ENCODE measurements at places on chromosomes 5 and 9.

DNA sequence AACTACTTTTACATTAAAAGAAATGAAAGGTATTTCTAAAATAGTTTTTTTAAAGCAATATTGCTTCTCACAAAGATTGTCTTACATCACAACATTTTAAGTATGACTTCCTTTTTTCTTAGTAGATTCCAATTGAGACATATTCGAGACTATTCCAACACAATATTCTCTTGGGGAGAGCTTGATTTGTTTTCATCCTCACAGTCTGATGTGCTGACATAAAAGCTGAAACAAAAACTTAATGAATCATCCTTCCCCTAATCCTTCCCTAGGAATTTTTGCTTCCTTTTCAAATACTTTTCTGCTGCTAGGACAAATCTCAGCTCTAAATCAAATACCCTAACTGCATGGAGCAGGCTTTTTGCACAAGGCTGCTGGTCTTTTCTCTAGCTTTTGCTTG is 245.8 kb upstream of the MAP3K1 start:
- DNase-seq = no peak

GRCh38 chr5:137997726-137998213 is 35.1 kb downstream of the FAM13B start:
- DNase-seq = peak; percentile 74

DNA sequence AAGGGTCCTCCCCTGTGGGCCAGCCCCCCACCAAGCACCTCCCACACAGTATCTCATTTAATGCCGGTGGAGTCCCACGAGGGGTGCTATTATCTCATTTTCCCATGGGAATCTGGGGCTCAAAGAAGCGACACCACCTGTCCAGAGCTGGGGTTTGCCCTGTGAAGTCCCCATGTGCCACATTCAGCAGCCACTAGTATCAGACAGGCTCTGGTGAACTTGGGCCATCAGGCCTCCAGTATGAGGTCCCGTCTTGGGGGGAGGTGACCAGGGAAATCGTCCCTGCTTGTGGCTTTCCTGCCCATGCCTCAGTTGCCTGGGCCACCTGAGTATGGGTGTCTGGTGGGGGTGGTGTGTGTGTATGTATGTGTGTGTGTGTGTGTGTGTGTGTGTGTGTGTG is 222.7 kb downstream of the PBX3 start:
- peak; percentile 33 for DNase-seq

DNA sequence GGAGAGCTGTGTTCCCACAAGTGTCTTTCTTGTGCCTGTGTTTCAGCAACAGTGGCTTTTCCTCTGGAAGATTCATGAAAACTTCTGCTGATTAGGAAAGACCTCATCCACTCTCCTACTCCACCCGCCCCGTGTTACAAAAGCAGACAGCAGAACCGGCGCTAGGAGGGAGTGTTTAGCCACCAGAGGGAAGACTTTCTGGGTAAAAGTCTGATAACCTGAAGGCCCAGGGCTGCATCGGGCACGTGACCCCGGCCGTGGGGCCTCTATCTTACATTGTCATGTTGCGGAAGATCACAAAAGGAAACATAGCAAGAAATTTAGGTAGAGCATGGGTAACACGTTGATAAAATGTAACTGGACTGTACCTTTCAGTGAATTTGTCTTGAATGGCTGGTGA is 32.0 kb upstream of the DMRT2 start:
- DNase-seq = peak; percentile 40

GRCh38 chr9:114007991-114008666 is 70.0 kb downstream of the AMBP start:
- no peak for DNase-seq

DNA sequence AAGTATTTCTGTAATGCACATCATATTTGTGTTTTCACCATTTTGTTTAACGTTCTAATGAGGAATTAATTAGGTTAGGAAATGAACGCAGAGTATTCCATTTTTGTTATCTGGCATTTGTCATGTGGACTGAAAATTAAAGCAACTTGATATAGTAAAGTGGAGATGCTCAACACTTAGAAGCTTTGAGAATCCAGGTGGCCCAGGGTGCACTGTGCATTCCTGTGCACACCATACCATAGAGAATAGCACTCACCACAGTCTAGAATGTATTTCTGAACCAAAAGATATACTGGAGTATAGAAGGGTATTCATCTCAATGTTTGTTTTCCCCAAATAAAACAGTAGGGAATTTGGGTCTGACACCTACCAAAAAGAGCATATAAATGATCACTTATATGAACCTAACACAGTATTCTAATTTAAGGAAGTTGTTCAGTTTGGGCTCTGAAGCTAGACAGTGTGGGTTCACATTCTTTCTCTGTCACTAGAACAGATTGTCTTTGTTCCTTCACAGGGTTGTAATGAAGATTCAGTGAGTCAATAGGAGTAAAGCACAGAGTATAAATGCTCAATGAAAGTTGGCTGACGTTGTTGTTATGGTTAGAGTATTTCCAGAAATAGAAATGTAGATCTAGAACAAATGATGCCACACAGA is 125.6 kb upstream of the DMRT1 start:
- no peak for DNase-seq

DNA sequence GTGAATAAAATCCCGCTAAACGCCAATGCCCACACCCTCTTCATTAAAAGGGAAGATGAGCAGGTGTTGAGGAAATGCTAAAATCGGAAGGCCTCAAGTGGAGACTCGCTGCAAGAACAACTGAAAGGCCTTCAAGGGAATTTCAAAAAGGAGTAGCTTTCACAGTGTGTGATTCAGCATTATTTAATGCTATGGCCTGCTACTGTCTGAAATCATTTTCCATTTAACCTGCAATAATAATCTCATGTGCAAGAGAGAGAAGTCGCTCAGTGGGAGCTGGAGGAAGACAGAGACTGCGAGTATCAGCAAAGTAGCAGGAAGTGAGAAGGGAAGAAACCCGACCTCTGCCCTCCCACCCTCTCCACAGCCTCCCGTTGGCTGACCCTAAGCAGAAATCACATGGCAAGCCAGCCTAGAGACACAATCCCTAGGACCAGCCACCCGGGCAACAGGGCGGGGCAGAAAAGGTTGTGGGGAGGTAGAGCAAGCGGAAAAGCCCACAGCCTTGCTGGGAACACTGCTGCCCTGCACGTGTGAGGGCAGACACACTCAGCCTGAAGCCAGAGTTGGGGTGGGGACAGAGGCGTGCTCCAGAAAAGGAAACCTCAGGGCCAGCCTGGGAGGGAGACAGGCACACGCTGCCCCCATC is 39.9 kb upstream of the CTSL start:
- no peak for DNase-seq

GRCh38 chr9:589723-590122 is 251.8 kb upstream of the DMRT1 start:
- no peak for DNase-seq

DNA sequence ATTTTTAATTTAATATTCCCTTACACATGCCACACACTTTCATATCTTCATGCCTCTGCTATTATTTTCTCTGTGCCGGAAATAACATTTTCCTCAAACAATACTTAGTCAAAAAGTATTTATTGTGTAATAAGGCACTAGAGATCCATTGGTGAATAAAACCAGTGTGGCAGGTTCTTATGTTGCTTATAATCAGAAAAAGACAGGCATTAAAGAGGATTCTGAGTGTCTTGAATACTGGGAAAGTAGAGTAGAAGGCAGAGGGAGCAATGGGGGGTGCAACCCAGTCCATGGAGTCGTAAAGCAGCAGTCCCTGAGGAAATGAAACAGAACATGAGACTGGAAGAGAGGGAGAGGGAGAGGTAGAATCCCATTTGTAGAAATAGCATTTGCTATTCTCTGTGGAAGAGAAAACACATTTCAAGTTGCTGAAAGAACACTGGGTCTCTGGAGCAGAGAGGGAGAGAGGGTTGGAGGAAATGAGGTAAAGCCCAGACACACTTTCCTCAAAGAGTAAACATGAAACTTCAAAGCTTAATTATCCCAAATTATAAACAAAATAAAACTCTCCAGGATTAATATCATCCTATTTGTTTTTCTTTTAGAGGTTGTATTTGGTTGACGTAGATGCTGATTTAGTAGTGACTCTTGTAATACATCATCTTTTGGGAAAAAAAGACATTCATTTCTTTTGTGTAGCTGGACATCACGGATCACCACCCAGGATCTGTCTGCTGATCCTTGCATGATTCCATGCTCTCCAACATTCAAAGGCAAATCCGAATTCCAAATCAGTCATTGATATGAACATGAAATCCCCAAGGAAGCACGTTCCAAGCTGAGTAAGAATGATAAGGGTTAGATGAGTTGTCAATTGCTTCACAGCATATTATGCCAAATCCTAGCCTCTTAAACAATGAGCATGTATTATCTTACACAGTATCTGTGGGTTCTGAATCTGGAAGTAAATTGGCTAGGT is 37.4 kb upstream of the GRAMD2B start:
- DNase-seq = no peak

GRCh38 chr5:45417285-45417998 is 278.7 kb downstream of the HCN1 start:
- DNase-seq = no peak

- no peak for DNase-seq
Measured at GRCh38 chr9:110069326-110070248, 138.4 kb downstream of the C9orf152 start.

GRCh38 chr5:147887026-147887627 is 8.6 kb downstream of the SCGB3A2 start:
- peak; percentile 22 for DNase-seq

- DNase-seq = no peak
Measured at GRCh38 chr9:16575142-16575985, 295.1 kb downstream of the BNC2 start.

DNA sequence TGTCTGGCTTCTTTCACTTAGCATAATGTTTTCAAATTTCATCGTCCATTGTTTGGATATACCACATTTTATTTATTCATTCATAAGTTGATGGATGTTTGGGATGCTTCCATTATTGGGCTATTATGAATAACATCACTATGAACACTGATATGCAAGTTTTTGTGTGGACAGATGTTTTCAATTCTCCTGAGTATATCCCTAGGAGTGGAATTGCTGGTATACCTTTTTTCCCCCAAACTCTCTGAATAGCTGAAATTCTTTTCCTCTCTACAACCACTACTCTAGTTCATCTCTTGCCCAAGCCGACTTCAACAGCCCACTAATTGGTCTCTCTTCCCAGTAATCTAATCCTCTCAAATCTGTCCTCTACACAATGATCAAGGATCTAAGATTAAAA is 4.7 kb upstream of the ZFR start:
- no peak for DNase-seq

DNA sequence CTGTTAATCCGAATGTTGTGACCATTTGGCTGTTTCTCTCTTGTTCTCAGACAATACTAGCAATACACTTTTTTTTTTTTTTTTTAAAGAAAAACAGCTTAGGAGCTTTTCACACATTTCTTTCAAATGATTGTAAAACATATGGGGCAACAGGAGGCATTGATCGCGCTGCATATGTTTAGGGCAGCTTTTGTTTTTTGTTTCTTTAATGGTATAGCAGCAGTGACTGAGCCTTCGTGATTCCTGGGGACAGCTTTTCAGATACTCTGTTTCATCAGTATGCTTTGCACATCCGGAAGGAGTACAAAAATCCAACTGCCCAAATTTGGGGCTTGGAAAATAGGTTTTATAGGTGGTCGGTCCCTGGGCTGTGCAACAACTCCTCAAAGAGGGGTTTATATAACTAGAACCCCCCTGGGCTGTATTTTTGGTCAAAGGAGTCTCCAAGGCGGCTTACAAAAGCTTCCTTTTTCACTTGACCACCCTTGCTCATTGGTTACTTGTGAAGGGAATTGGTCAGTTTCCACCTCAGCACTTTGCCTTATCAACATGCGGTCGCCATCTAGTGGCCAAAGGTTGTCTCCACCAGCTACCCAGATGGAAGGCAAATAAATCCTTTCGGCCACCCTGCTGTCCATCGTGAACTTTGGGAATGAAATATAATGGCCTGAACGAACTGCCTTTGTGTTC is 91.8 kb downstream of the PDE6A start:
- peak; percentile 81 for DNase-seq

GRCh38 chr9:130668196-130668595 is 3.8 kb downstream of the PRDM12 start:
- DNase-seq = no peak

GRCh38 chr5:56698463-56699381 is 116.6 kb upstream of the MAP3K1 start:
- peak; percentile 15 for DNase-seq

DNA sequence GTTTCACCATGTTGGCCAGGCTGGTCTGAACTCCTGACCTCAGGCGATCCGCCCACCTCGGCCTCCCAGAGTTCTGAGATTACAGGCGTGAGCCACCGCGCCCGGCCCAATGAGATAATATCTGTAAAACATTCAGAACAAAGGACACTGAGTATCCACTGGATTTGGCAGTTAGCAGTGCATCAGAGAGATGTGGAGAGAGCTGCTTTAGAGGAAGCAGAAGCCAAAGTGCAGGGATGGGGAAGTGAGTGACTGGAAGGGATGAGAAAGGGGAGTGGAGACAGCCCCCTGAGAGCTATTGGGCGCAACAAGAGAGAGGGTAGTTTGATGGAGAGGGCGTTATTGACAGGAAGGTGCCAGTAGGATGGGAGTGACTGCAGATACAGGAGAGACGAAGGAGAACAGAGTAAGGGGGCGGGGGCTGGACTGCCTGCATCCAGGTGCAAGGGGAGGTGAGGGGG is 157.5 kb upstream of the SHB start:
- DNase-seq = peak; percentile 10

GRCh38 chr5:1541702-1542400 is 18.1 kb upstream of the LPCAT1 start:
- DNase-seq = no peak

DNA sequence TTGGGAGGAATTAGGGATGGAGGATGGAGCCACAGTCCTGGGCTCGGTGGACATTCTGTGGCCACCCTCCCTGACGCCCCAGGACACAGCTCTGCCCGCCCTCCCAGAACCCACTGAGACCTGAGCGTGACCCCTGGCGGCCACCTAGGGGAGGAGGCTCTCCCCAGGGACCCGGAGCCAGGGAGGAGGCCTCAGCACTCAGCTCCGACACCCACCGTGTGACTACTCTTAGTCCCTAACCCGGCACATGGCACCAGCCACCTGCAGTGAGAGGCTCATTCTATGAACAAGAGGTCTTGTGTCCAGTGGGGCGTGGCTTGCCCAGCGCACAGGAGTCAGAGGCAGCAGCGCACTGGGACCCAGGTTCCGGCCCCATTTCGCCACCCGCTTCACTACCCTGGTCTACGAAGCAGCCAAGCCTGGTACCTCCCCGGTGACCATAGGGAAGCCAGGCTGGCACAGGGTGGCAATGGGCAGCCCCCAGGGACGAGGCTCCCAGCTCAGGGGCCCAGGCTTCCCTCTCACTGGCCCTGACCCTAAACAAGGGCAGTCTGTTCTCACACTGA is 10.2 kb downstream of the SARDH start:
- DNase-seq = no peak

DNA sequence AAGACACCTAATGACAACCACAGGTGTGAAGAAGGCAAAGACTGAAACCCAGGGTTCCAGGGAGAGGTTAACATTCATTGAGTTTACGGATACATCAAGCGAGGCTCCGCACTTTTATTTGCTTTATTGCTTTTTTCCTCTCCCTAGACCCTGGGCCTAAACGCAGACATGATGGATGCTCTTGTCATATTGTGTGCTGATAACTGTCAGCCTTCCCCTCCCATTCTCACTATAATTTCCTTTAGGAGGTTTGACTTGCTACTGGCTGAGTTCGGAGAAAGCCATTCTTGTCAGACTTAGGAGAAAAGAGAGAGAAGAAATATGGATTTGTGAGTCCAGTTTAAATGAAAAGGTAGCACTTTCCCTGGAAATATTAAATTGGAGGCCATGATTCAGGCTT is 471.6 kb downstream of the DNAH5 start:
- no peak for DNase-seq

Data from GM12865 (cell line).